ENCODE measurements at places on chromosomes 13 and 19. TPM values are rescaled to one million over a fixed set of nuclear protein-coding genes. Genes with fewer than 3 reads are reported as not detected.

Gene MIR17HG
- 13.2 TPM for total RNA-seq

Gene SIX5
- total RNA-seq, result 1.5 TPM

Gene SHC2
- 0.55 TPM for total RNA-seq

Gene ZNF726
- 3.0 TPM for total RNA-seq

Gene CRX
- total RNA-seq, result not detected

Gene OR10H1
- total RNA-seq, result not detected

Gene HSPH1
- 75.5 TPM for total RNA-seq

Gene ZFR2
- 1.2 TPM for total RNA-seq

Gene ZNF529
- 32.8 TPM for total RNA-seq

Gene UBL5
- 247 TPM for total RNA-seq

Gene ONECUT3
- not detected for total RNA-seq

Gene SYCN
- not detected for total RNA-seq

Gene PSG11
- not detected for total RNA-seq

Gene STAP2
- 2.4 TPM for total RNA-seq

Gene CLIP3
- total RNA-seq, result 2.4 TPM

Gene OXGR1
- not detected for total RNA-seq

Gene SIGLEC12
- not detected for total RNA-seq

Gene NUFIP1
- 4.4 TPM for total RNA-seq

Gene LMTK3
- 18.5 TPM for total RNA-seq

Gene NXNL1
- not detected for total RNA-seq

All from CD4-positive, alpha-beta memory T cell (primary cell).